ENCODE measurements at places on chromosomes 6 and 20.
A peak's percentile ranks its signal among the peaks of the same experiment; 100 is the strongest.

DNA sequence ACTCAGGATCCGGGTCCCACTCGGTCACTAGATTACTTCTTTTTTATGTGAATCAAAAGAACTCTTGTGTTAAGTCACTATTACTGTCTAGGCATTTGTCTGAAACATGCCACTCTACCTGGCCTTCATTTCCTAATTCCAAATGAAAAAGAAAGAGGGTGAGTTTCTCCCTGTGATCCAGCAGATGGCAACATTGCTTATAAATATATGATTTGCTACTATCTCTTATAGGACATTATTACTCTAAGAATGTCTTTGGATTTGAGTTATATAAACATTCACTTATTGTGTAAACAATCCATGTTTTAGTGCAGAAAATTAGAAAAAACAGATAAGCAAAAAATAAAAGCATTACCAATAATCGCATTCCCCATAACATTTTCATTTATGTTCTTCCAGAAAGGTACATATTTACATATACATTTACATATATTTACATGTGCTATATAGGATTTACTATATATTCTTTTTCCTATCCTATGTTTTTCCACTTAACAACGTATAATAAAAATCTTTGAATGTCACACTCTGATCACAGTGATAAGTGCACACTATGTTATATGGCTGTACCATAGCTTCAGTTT lies 66.9 kb downstream of the FAXC start:
- no peak for DNase-seq

DNA sequence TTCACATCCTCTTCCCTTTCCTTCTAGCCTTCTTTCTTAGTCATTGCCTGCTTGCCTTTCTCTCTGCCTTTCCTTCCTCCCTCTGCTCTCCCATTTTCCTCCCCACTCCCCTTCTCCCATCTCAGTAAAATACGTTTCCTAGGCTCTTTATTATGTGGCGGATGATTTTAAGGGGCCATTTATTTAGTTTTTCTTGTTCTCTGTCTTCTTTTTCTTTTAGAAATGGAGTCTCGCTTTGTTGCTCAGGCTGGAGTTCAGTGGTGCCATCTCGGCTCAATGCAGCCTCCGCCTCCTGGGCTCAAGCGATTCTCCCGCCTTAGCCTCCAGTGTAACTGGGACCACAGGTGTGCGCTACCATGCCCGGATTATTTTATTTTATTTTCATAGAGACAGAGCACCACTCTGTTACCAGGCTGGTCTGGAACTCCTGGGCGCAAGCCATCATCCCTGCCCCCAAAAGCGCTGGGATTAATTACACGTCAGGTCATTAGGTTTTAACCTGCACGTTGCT lies 1.5 kb downstream of the MTHFD1L start:
- no peak for DNase-seq

DNA sequence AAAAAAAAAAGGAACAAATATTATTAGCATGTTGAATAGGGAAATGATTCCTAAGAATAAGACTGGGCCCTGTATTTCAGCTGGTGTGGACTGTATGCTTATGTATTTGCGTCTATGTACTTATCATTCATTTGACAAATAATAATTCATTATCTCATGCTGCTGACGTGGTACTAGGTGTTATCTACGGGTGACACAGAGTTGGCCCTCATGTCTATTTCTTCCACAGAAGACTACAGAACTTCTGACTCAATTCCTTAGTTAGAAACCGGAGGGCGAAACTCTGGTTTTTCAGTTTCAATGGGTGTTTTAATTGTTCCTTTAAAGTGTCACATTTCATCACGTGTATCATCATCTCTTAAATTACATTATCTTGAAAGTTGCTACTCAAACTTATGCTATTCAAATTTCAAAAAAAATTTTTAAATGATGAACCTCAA lies 305.9 kb downstream of the CLIC5 start:
- no peak for DNase-seq

- DNase-seq: no peak
These were observed 5.3 kb upstream of the AIF1 start for GRCh38 chr6:31609519-31610406.

DNA sequence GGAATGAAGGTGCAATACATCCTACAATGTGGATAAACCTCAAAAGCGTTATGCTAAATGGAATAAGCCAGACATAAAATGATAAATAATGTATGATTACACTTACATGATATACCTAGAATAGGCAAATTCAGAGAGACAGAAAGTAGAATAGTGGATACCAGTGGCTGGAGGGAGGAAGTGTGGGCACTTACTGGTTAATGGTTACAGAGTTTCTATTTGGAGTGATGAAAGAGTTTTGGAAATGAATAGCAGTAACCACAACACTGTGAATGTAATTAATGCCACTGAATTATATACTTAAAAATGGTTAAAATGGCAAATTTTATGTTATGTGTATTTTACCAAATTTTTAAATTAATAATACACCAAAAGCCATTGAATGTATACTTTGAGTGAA lies 71.4 kb upstream of the CST7 start:
- DNase-seq: no peak

DNA sequence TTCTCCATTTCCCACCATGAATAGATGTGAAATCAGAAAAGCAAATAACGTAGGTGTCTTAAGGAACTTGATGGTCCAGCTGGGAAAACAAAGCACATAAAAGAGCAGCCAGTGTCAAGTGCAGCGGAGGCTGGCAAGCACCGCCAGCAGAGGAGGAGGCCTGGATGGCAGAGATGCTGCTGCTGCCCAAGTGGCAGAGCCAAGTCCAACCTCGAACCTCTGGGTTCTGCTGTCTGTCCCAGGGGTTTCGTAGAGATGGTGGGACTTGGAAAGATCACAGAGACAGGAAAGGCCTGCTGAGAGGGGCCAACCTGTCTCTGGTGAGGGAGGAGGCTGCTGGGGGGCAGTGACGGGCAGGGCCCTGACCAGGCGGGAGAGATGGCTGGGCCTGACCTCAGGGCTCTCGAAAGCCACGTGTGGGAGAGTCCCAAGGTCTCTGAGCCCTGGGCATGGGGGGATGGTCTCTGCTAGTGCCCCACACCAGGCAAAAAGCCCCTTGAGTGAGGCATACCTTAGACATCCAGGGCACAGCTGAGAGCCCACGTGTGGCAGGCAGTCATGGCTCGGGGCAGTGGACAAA lies 77.3 kb downstream of the TCP11 start:
- no peak for DNase-seq

DNA sequence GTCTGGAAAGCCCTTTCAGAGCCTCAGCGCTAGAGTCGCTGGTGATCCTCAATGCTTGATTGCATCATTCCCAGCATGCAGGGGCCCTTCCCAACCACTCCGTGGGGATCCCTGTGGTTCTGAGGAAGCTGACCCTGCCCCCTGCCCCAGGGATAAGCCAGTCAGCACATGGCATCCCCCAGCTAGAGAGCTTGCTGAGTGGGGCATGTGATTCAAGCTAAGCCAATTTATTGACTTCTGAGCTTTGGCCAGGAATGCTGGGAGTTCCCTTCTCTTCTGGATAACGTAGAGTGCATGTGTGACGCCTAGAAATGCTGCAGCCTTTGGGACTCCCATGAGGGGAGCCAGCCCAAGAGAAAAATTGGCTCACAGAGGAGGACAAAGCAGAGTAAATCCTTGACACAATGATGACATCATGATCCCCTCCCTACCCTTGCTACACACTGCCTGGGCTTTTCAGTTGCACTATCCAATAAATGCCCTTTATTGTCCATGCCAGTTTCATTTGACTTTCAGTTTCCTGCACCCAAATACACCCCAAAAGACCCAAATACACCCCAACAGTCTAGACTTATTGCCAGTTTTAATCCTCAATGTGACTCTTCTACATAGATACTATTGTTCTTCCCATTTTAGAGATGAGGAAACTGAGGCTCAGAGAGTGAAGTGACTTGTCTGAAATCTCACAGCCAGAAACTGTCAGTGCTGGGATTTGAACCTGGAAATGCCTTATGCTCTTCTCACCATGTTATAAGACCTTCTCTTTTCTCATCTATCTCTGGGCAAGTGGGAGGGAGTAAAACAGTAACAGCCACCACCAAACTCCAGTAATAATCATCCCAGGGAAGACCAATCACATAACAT lies 34.3 kb downstream of the KCNB1 start:
- no peak for DNase-seq

DNA sequence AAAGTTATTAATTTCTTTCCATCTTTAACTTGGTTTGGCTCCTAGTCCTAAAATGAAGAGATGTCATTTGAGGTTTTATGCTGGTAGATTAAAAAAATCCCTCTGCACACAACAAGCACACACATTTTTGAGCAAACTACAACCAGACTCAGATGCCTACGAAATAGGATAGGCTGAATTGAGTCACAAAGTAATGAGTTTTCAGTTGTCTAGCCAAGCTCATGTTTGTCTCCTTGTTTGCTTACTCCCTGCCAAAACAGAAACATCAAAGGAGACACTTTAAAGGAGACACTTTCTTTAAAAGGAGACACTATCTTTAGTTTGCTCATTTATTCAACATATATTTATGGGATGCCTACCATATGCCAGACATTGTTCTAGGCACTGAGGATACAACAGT lies 56.2 kb downstream of the TPBG start:
- DNase-seq: no peak

- DNase-seq: no peak
These were observed 13.6 kb upstream of the IBTK start for GRCh38 chr6:82260997-82261732.

- no peak for DNase-seq
These were observed 163.2 kb upstream of the ZNF337 start for GRCh38 chr20:25859649-25860530.

- no peak for DNase-seq
These were observed 43.0 kb downstream of the TPD52L1 start for GRCh38 chr6:125196613-125197012.

DNA sequence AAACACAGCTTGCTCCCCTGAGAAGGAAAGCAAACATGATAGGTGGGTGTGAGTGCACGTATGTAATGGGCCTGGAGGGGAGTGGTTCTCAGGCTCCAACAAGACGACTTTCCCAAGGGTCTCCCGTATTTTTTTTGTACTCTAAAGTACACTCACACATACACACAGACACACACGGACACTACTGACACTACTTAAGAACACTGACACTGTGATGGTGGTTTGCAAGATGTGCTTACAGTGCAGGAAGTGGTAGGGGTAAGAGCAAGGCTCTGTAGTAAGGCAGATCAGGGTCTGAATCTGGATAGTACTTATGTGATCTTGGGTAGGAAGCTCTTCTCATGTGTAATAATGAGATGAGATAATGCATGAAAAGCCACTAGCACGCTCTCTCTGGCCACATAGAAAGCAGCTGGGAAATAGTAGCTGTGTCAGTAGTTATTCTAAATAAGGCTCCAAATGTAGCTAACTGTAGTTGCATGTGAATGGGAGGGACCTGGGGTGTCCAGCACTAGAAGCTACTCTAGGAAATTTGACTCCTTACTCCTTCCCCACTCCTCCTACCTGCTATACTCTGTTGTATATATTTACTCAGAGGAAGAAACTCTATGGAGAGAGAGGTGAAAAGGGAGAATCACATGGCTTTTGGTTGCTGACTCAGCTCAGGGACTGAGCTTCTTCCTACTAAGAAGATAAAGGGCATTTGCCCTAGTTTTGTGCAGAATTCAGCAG lies 8.4 kb upstream of the ZBTB24 start:
- peak; percentile 20 for DNase-seq
